ENCODE measurements at places on chromosomes 2 and 18.

GRCh38 chr18:48734460-48734859 lies 195.6 kb downstream of the CTIF start:
- DNase-seq = no peak

DNA sequence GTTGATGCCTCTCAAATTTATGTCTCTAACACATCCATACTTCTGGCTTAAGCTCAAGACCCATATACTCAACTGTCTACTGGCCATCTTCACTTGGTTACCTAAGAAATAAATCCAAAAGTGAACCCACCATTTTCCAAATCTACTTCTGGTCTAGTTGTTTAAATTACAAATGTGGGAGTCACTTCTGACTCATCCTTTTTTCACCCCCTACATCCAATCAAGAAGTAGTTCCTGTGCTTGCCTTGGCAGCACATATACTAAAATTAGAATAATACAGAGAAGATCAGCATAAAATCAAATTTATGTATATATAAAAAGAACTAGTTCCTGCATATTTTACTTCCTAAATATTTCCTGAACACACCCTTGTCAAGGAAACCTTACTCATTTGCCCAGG lies 53.6 kb downstream of the STRN start:
- no peak for DNase-seq

- DNase-seq = no peak
These were observed 125.5 kb downstream of the MC4R start for GRCh38 chr18:60247103-60247502.

DNA sequence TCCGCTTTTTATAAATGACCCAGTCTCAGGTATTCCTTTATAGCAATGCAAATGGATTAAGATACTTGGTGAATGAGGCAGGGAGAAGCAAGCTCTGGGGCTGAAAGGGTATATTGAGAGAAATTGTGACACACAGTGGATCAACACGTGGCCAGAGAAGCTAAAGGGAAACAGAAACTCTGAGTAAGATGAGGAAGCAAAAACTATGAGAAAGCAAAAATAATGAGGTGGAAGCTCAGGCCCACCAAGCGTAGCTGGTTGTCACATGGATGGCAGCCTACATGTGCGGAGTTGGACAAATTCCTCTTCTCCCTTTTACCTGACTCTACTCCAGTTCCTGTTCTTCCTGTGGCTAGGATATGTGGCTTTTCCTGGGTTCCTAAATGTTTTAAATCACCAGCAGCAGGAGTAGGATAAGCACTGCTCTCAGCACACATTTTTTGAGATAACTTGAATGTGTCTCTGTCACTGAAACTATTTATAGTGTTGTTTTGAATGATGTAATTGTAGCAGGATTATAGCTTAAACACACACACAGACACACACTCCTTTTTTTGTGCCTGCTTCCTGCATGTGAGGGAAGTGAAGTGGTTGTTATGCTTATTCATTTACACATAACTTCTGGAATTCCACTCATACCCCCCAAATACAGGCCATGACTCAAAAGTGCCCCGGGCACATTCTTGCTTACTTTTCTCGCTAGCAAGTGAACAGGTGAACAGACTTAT lies 30.1 kb upstream of the EPC2 start:
- DNase-seq = peak; percentile 47

GRCh38 chr18:26657631-26658581 lies 109.6 kb upstream of the KCTD1 start:
- no peak for DNase-seq

GRCh38 chr18:12038082-12038638 lies 55.5 kb upstream of the ANKRD62 start:
- DNase-seq = no peak

GRCh38 chr2:76808732-76809131 lies 713.4 kb downstream of the LRRTM4 start:
- DNase-seq = no peak

GRCh38 chr2:215572341-215572848 lies 136.5 kb upstream of the FN1 start:
- no peak for DNase-seq

- no peak for DNase-seq
These were observed 113.7 kb upstream of the SRD5A2 start for GRCh38 chr2:31694444-31694843.

DNA sequence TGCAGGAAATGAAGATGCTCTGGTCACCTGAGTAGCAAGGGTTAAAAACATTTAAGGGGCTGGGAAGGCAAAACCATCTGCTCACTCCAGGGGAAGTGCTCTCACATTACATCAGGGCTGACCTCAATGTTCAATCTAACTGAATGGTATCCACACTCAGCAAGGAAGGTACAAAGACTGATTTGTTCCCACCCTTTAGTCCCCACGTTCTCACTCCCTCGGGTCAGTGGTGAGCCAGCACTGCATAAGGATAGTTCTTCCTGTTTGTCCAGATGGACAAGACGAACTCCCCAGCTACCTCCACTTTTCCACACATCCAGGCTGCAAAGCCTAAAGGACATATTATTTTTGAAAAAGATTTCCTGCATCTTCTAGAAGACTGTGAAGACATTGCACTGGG lies 126.6 kb upstream of the SLC14A2 start:
- DNase-seq = no peak

GRCh38 chr18:13375302-13376255 lies 157.0 kb downstream of the LDLRAD4 start:
- DNase-seq = peak; percentile 53

- no peak for DNase-seq
These were observed 501.7 kb upstream of the TCF4 start for GRCh38 chr18:56089612-56090258.

DNA sequence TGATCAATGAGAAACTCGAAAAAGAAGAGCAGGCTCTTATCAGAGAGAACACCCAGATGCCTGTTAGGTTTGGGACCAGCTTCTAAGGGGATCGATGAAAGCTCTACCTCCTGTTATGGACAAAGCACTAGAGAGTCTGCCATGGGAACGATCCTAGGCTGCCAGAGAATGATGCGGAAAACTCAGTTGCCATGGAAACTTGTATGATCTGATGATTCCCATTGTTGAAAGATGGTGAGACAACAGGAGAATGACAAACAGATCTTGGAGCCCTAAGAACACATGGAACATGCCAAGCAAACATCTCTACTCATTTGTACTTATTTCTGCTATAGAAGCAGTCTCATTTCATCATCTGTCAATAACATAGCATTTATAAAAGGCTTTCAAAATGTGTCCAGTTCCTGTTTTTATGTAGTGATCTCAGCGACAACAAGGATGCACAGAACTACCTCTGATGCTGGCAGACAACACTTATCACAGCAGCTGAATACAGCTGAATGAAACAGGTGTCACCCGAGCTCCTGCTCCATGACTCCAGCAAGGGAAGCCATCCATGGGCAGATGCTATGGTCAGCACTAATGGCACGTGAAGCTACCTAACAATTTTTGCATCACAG lies 59.6 kb downstream of the NCKAP5 start:
- DNase-seq = no peak
